ENCODE measurements at places on chromosomes 2 and 18.

DNA sequence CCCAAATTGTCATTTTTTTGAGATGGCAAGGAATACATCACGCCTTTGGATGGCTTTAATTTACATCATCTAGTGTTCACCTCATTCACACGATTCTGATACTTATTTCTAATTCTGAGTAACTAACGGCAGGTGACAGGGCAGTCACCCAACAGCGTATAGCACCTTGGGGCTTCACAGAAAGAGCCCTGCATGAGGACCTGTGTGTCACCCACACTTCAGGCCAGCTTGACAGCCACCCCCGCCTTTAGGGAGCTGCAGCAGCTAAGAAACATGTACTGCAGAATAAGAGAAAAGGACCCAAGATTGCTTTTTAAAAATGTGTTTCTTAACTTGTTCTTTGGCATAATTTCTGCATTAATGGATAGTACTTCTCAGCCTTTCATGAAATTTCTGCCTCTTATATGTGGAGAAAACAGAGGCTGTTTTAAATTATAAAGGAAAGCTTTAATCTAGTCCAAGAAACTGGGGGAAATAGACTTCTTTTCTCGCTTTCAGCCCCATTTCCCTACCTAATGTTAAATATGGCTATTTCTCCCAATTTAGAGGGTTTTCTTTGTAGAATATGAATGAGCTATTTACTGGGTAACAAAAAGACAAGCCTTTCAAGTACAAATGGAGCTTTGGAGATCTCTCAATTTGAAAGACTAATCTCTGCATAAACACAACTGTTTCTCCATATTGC is 245.1 kb downstream of the LDLRAD4 start:
- no peak for DNase-seq

GRCh38 chr2:206688990-206689389 is 29.2 kb downstream of the DYTN start:
- DNase-seq, result no peak

- no peak for DNase-seq
Observed at GRCh38 chr2:76946631-76947145, 575.5 kb downstream of the LRRTM4 start.

- no peak for DNase-seq
Observed at GRCh38 chr2:43230951-43231827, 4.8 kb upstream of the ZFP36L2 start.

DNA sequence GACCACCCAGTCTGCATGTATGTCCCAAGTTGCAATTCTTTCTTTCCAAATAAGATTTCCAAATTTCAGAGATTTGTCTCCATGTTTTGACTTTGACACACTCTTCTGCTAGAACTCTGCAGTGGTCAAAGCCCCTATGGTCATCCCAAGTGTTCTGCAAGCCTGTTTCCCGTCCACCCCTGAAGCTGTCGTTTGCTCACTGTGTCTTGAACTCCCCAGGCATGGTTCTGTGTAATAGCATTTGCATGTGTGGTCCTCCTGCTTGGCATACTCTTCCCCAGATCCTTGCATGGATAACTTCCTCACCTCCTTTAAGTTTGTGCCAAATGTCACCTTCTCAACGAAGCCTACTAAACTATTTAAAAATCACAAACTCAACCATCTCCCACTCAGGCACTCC is 3.9 kb upstream of the MTLN start:
- DNase-seq, result no peak

- DNase-seq, result no peak
Observed at GRCh38 chr2:52335727-52336126, 1303.8 kb upstream of the NRXN1 start.

DNA sequence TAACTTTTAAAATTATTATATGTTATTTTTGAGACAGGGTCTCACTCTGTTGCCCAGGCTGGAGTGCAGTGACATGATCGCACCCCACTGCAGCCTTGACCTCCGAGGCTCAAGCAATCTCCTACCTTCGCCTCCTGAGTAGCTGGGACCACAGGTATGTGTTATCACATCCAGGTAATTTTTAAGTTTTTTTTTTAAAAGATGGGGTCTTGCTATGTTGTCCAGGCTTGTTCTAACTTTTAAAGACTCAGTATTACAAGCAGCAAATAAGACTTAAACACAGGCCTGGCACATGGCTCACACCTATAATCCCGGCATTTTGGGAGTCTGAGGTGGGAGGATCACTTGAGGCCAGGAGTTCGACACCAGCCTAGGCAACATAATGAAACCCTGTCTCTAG is 101.2 kb downstream of the ASXL2 start:
- no peak for DNase-seq

DNA sequence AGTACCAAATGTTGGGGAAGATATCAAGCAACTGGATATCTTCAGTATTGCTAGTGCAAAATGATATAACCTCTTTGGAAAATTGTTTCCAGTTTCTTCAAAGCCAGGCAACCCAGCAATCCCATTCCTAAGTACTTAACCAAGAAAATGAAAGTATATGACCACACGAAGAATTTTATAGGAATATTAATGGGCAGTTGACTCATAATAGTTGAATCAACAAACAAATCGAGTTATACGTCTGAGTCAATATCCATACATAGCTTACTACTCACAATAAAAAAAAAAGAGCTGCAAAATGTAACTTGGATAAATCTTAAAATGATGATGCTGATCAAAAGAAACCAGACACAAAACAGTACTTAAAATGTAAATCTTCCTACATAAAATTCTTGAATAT is 810.4 kb downstream of the METTL4 start:
- DNase-seq, result no peak

DNA sequence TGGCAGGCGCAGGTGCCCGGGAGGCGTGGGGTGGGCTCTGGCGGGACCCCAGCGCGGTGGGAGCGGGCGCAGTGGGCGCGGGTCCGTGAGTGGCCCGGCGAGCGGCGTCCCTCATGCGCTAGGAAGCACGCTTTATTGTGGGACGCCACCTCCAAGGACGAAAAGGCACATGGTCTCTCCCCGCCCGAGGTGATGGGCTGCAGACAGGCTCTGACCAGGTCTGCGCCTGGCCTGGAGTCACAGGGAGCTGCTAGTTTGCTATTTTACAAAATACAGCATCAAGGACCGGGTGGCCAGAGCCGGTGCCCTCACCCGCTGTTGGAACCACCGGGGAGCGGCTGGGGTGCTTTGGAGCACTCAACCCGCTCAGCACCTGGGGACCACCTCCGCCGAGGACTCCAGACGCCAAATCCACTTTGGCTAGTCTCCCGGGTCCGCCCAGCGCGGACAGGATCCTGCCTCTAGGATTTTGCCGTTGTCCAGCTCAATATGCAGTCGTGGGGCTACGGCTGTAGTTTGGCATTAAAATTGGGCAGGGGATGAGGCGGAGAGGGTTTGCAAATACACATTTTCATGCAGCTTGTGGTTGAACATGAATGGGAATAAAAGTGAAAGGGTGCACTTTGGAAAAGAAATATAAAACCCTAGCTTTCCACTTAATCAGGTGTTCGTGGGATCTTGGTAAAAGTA is 65.4 kb downstream of the LRRFIP1 start:
- DNase-seq, result no peak

GRCh38 chr2:33342171-33342570 is 134.3 kb upstream of the RASGRP3 start:
- no peak for DNase-seq

DNA sequence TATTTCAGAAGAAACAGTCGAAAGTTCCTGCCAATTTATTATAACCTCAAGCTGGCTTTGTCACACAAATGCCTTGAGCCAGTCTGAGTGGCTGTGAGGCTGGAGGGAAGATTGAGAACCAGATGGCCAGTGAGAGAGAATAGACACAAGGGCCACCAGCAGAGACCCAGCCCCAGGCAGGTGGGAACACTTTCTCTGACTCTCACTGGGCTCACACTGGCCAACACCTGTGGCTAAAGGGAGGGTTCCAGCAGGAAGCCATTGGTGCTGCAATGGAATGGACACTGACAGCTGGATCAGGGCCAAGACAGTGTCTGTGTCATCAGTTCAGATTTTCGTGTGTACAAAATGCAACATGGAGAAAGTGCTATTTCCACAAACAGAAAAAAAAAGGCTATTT is 29.9 kb downstream of the LOXHD1 start:
- DNase-seq, result no peak

All from activated CD8-positive, alpha-beta memory T cell treated with anti-CD3 and anti-CD28 coated beads for 48 hours (primary cell).